ENCODE measurements at places on chromosomes 2 and 18.

DNA sequence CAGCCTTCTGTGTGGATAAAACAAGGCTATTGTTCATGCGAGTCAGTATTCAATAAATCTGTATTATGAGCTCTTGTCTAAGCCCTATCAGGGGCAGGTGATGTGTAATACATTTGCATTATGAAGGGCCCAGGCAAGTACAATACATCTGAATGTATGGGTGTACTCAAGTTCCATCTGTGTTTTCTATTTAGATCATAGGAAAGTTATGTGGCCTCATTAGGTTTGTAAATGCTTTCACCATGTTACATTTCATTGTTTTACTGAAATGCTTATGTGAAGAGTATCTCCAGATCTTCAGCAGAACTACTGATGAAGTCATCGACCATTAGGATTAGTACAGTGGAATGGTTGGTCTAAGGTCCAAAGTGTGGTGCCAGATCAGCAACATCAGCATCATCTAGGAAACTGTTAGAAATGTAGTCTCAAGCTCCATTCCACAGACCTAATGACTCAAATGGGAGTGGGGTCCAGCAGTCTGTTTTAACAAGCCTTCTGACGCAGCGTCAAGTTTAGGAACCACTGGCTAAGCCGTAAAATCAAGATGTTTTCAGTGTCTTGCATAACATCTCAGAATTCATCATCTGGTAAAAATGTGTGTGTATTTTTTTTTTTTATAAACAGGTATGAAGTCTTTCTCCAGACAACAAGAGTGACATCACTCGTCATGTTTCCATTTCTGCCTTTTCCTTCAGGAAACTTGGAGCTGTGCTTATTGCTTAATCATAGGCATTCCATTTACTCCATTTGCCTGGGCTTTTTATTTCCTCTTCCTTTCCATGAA, 80.5 kb downstream of the LYPD6 start:
- DNase-seq, result no peak

- no peak for DNase-seq
These were observed 267.3 kb downstream of the MTX2 start for GRCh38 chr2:176536439-176537133.

- no peak for DNase-seq
These were observed 93.3 kb downstream of the HS1BP3 start for GRCh38 chr2:20557635-20558034.

DNA sequence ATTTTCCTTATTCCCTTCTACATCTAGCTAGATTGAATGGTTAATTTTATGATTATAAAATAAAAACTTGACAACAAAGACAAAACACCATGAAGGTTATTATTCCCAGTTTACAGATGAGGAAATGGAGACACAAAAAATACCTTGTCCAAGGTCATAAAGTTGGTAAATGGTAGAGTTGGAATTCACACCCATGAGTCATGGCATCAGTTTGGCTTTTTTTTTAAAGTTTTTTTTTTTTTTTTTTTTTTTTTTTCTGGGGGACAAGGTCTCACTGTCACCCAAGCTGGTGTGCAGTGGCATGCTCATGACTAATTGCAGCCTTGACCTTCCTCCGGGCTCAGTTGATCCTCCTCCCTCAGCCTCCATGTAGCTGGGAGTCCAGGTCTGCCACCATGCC, 70.0 kb downstream of the MTX2 start:
- no peak for DNase-seq

GRCh38 chr2:854460-854859, 96.2 kb upstream of the SNTG2 start:
- DNase-seq, result no peak

GRCh38 chr2:1804865-1805264, 60.5 kb upstream of the PXDN start:
- no peak for DNase-seq

GRCh38 chr18:604771-605170, 8.0 kb downstream of the CLUL1 start:
- DNase-seq, result no peak

DNA sequence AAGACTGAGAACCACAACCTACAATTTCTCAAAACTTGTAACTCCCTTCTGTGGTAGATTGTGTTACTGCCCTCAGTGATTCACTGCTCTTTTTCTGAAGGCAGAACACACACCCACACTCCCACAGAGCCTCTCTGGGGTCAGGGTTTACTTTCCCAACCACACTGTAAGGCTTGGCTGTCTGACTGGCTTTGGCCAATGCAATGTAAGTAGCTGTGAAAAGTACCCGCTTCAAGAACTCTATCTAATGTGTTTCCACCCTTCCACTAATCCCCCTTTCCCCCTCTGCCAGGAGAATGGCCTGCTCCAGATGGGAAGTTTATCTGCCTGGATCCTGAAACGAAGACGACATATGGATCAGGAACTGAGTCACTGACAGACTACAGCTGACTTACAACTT, 222.7 kb downstream of the CDH2 start:
- no peak for DNase-seq

DNA sequence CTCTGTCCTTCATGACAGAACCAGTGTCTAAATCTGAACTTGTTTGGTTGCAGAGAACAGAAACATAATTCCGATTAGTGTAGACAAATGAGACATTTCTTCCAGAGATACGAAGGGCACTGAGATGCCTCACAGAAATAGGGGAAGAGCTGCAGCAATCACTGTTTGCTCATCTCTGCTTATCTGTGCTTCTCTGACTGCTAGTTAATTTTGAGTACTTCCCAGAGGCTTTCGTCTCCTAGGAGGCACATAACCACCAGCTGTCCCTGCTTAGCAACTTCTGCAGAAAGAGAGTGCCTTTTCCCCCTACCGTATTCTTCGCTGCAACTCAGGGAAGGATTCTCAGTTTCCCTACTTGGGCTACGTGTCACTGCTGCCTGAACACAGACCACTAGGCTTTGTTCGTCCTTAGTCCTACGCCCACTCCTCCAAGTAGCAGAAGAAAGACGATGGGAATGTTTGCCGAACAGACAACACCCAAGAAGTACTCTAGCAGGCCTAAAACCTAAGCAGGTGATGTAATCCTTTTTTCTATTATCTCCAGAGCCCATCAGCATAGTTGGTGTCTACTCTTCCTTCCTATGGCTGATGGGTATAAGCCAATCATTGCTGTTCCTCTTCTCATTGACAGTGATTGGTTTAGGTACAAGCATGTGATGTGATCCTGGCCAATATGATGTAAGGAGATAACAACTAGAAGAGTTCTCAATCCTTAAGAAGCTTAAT, 63.6 kb downstream of the TNP1 start:
- no peak for DNase-seq

DNA sequence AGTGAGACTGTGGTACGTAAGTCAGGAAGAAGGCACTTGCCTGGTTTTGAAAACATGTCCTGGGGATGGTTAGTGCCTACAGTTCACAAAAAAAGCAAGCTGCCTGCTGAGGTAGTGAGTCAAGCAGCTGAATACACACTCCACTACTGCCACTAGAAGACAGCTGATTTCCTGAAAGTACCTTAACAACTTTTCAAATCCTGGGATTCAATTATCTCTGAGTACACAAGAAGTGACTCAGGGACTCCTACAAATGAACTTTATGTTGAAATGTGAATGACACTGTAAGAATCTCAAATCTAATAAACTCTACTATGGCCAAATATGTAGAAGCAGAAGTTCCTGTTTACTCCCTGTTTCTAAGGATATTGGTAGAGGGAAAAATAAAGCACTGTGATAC, 58.0 kb upstream of the ARL5A start:
- no peak for DNase-seq

- DNase-seq, result no peak
These were observed 81.8 kb downstream of the FASTKD2 start for GRCh38 chr2:206846981-206847834.

- DNase-seq, result no peak
These were observed 972 bp upstream of the COBLL1 start for GRCh38 chr2:164842624-164842966.

- no peak for DNase-seq
These were observed 4.5 kb upstream of the AQP12A start for GRCh38 chr2:240687045-240687740.

- no peak for DNase-seq
These were observed 34.1 kb upstream of the MAT2A start for GRCh38 chr2:85504778-85505261.

DNA sequence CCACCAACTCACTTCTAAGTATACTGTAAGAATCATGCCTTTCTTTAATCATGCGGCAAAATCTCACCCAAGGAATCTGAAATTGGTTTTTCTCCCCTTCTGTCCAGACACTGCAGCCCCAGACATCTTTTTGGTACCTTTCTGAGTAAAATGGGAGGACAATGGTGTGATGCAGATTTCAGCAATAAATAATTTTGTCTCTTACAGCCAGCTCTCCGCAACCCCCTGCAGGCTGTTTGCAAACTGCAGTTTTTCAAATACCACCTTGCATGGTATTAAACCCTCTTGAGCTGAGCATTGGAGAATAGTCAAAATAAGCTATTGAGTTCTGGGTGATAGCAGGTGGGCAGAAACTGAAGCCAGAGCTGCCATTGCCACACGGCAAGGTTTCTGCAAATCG, 32.2 kb downstream of the GPR39 start:
- DNase-seq, result no peak

- DNase-seq, result no peak
These were observed 152.6 kb downstream of the EXOC6B start for GRCh38 chr2:72673279-72673678.

- no peak for DNase-seq
These were observed 5.5 kb downstream of the SALL3 start for GRCh38 chr18:78984941-78985784.

- no peak for DNase-seq
These were observed 3.9 kb upstream of the RPL31 start for GRCh38 chr2:100998235-100998573.

DNA sequence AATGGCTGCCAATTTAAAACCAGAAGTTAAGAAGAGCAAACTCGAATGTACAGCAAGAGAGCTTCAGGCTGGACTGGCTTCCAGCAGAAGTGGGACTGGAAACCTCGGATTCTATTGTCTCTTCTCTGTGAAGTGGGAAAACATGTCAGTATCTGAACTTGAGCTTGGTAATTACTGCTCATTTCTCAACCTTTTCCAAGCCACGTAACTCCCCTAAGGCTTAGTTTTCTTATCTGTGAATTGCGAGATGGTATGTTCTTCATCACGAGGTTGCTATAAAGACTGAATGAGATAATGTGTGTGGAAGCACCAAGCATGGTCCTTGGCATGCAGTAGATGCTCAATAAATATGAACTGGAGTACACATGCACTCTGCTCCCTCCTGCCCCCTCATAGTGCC, 259.4 kb upstream of the SPRED2 start:
- no peak for DNase-seq

GRCh38 chr2:222751238-222751637, 79.8 kb downstream of the MOGAT1 start:
- no peak for DNase-seq

DNA sequence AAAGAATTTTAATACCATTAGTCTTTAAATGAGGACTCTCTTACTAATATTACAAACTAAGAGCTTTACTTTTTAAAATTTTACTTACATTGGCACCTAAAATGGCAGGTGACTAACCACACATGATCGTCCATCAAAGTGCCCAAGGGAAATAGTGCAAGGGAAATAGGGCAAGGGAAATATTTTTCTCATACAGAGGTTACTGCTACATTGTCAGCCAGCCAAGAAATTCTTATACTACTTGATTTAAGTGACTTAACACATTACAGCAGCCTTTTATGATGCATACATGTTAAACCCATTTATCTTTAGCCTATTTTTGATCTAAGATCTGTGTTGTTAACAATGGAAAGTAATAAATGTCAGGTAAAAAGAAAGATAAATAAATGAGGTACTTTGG, 587.2 kb upstream of the PKDCC start:
- no peak for DNase-seq

- DNase-seq, result no peak
These were observed 244.6 kb upstream of the NT5C1B start for GRCh38 chr2:18833941-18834340.

GRCh38 chr2:230793572-230794359, 71.0 kb upstream of the ITM2C start:
- no peak for DNase-seq

GRCh38 chr18:61651145-61651879, 241.5 kb downstream of the RNF152 start:
- DNase-seq, result no peak

DNA sequence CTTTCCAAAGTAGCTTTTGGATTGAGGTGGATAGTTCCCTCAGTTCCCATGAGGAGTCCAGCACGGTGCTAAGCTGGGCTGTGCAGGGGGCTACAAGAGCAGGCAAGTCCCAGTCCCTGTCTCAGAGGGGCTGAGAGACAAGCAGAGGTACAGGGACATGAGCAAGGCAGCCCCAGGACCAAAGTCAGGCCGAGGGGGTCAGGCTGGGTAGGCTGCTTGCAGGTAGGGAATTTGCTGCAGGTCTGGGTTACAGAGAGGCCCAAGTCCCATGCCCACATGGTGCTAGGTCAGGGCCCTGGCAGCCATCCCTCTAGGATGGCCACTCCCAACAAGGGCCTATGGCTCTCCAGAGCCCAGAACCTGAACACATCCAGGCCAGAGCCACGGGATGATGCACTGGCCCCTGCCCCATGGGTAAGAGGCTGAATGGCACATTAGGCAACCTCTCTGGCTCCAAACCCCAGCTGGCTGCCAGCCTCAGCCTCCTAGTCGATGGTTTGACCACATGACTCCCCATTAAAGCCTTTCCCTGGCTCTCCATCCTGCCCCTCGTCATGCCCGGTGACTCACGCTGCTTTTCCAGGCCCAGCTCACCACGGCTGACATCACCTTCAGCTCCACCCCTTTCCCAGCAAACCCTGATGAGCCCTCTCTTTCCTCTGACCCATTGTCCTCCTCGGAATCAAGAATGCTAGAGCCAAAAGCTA, 83.7 kb downstream of the SDC1 start:
- DNase-seq, result no peak

- DNase-seq, result no peak
These were observed 84.8 kb upstream of the NCKAP5 start for GRCh38 chr2:133653056-133653455.

- no peak for DNase-seq
These were observed 103.6 kb downstream of the LRRTM4 start for GRCh38 chr2:77418537-77418936.

DNA sequence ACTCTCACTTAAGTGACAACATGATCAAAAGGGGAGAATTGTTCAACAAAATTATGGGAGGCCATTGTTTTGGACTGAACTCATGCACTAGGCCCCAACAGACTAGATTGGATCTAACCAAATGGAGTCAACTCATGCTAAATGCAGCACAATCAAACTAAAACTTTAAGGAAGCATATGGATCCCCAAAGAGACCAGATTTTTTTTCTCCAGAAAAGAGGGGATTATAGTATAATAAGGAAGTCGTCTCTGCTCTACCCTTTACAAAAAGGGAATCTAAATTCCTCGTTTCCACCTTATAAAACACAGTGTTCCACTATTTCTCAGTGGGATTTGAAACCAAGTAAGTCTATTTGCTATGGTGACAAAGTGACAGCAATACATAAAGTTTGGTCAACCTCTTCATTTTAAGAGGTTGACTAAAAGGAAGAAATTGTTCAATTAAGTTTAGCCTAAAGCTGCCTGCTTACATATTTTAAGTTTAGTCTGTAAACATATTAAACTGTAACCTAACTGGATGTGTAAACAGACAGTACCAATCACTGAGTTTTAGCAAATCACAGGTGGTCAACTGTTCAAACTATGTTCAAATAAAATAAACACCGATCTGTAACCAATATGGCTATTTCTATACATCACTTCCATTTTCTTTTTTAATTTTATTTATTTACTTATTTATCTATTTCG, 40.9 kb upstream of the MAT2A start:
- no peak for DNase-seq

Data from NCI-H1930 (cell line).